Stimulated activated CD8-positive, alpha-beta memory T cell treated with anti-CD3 and anti-CD28 coated beads, Interleukin-7, amount 100 ng/mL, for 1 hour (primary cell): ENCODE measurements at places on chromosomes 6 and 20.

DNA sequence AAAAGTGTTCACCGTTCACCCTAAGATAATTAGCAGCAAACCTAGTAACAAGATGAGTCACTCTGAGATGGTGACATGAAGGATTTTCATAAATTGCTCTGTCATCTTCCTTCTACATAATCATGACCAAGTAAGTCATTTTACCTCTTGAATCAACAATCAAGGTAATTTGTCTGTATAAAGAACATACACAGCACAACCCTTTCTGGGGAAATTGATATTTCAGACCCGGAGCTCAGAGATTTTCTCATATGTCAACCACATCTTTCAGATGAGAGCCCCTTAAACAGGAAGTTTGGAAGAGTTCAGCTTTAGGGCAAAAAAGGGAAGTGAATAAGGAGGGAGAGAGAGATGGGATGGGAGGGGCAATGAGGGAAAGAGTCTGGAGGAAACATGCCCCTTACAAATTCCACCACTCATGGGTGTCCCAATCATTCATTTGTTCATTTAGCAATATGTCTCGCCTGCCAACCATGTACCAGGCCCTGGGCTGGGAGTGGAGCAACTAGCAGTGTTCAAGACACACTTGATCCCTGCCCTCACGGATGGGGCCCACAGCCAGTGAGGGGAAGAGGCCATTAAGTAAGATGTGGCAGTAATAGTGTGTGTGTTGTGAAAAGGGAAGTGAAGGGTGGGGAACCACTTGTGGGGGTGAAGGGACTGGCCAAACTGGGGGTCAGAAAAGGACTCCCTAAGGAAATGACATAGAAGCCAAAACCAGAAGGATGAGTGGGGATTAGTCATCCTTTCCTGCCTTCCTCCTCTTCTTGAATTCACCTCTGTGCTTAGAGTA, 190.9 kb downstream of the MAFB start:
- DNase-seq = no peak

- no peak for DNase-seq
These were observed 10.6 kb downstream of the IL22RA2 start for GRCh38 chr6:137162692-137163306.

- DNase-seq = no peak
These were observed 76.1 kb downstream of the HCRTR2 start for GRCh38 chr6:55250400-55250799.

DNA sequence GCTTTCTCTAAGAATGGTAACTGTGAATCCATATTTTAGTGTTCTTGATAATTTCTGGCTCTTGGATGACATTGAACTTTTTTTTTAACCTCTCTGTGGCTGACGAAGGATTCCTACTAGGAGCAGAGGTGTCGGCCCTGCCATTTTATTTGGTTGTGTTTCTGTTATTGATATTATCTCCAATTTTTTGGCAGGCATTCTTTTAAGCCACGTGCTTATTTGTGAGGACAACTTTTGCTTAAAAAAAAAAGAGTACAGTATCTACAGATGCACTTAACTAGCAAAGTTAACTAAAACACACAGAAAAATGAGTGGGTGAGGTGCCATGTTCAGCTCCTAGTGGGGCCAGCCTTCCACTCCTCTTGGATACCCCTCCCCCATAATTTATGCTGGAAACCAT, 1.1 kb downstream of the FANCE start:
- DNase-seq = no peak

DNA sequence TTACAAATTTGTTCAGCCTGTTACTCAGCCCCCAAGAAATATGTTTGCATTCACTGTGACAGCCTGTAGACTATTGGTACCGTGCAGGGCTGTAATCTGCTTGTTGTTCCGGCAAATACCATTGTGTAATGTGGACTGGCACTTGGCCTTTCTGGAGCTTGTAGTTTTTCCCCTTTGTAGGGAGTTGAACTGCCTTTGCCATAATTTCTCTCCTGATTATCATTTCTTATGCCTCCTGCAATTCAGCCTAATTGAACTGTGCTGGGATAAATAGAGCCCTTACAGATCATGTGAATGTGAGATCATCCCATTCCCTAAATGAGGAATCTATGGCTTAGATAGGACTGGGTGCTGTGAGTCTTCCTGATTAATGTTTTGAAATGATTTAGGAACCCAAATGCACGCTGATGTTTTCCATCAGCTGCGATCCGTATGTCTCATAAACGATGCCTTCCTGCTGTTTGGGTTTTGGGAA, 185.1 kb downstream of the JARID2 start:
- DNase-seq = no peak

DNA sequence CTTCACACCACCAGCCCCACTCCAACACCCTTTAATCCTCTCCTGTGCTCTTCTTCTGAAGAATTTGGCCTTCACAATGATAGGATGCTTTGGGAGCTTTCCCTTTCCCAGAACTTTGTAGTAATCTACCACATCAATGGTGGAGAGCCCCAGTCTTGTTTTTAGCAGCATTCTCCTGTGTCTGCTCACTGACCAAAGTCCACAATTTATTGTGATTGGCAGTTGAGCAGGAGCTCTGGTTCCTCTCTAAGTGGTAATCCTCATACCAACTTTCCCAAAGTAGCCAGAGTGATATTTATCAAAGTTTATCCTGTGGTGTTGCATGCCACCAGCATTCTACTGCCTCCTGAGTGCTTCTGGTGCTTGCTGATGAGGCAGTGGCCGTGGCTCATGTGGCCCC, 29.0 kb upstream of the OPN5 start:
- no peak for DNase-seq

DNA sequence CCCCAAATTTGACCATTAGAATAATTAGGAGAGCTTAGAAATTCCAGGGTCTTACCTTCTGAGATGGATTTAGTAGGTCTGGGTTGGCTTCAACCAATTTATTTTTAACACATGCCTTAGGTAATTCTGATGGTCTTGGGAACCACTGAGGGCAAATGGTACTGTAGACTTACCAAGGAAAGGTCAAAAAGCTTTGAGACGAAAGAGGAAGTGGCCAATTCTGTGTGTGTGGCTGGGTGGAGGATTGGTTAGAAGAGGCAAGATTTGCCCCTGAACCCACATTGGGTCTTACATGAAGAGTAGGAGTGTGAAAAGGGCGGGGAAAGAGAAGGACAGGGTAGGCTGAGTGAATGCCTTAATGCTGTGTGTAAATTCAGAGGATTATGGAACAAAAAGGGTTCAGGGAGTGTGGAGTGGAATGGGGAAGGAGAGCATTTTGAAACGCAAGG, 2.7 kb downstream of the ITCH start:
- DNase-seq = no peak

DNA sequence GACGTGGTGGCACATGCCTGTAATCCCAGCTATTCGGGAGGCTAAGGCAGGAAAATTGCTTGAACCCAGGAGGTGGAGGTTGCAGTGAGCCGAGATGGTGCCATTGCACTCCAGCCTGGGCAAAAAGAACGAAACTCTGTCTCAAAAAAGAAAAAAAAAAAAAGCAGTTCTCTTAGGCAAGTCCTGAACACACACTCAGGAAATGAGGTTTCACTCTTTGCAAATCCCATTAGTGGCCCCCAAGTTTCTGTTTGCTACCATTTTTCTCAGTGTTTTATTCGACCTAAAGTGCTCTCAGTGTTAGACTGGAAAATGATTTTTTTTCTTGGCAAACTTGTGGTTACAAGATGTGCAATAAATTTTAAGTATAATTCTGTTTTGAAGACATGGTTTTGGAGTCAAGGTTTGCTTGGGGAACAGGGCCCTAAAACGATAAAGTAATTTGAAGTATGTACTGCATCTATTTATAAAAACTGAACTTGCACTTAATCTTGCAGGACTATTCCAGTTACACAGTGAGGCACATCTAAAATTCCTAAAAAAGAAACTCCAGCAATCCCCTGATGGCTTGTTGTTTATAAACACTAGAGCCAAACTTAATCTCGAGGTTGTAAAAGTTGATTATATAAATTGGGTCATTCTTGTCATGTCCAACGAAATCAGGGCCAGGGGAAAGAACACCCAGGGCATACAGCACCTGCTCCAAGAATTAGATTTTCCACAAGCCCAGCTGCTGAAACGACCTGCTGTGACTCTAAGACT, 42.6 kb downstream of the MAP1LC3A start:
- DNase-seq = no peak

GRCh38 chr6:33771146-33772081, 17.5 kb downstream of the LEMD2 start:
- DNase-seq = peak; percentile 23

DNA sequence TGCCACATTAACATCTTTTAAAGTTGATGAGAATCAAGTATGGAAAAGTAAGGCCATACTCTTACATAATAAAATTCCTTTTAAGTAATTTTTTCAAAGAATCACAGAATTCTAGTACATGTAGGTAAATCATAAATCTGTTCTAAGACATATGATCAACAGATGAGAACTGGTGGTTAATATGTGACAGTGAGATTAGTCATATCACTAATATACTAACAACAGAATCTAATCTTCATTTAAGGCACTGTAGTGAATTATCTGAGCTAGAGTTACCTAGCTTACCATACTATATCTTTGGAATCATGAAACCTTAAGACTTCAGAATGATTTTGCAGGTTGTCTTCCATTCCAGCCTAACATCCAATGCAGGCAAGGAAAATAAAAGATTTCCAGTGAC, 11.6 kb downstream of the PLN start:
- DNase-seq = no peak

DNA sequence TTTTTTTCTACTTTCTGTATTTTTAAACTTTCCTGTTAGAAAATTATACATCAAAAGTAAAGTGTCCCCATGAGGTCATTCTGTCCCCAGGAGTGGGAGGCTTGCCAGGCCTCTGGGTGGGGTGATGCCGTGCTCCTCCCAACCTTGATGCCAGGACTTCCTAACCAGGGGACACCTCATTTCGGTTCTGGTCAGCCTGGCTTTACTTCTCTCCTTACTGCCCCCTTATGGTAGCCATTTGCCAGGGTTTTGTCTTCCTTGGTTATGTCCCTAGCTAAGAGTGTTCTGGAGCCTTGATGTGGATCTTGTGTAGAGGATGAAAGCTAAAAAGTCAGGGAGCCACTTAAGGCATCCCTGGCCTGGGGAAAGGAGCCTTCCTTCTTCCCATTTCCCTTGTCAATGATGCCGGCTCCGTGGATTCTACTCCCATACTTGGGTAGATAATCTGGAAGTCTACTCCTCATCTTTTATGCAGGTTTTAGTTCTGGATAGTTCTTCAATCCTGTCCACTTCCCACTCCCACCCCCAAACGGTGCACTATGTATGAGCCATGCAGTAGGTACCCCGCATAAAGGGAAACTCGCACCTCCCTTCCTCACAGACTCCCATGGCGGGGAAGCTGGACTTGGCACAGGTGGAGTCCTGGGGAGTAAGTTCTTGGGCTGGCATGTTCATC, 164.1 kb upstream of the SALL4 start:
- no peak for DNase-seq

DNA sequence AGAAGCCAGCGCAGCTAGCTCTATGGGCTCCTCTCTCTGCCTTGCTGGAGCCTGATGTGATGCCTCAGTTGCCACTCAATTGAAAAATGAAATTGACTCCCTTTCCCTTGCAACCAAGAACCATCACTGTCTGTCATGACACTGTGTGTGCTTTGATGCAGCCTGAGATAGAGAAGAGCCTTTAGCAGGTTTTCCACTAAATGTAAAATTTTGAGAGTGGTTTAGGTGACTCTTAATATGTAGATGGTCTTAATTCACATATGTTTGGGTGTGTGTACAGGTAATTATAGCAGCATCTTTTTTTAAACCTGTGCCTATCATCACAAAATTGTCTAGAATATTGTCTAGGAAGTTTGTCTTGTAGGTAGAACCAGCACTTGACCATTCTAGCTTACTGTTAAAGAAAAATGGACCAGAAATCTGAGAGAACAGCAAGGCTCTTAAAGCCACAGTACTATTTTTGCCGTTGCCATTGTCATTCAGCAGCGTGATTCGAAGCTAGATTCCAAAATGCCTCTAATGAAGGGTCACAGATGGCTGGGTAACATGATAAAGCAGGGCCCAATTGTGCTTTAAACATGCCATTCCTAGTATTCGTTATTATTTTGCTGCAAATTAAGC, 1.3 kb downstream of the ARFGEF3 start:
- no peak for DNase-seq

GRCh38 chr6:93784794-93785693, 365.7 kb upstream of the EPHA7 start:
- no peak for DNase-seq

GRCh38 chr6:7050004-7050403, 57.8 kb upstream of the RREB1 start:
- DNase-seq = no peak

DNA sequence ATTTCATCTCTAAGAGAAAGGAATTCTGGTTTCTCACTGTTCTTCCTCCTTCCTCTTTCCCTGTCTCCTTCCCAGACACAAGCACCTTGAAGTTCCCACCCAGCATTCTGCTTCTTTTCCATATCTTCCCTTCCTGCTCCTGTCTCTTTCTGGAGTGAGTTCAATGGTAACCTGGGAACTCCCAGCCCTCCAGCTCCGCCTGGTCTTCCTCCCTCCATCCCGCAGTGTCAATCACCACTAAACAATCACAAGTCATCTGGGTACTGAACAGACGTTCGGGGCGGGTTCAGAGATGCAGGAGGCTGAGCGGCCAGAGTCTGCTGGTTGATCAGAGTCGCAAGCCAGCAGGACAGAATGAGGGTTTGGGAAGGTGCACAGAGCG, 7.7 kb downstream of the TTBK1 start:
- DNase-seq = no peak

GRCh38 chr6:71510057-71510713, 221.6 kb downstream of the OGFRL1 start:
- no peak for DNase-seq

DNA sequence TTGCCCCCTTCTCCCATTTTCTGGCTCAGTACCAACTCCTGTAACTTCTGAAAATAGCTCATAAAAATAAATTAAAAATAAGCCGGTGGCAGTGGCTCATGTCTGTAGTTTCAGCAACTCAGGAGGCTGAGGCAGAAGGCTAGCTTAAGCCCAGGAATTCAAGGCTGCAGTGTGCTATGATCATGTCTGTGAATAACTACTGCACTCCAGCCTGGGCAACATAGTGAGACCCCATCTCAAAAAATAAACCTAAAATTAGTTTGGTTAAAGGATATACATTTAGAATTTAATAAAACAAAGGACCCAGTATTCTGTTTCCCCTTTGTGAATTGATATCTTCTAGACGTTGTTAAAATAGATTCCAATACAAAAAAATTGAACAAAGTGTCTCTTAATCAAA, 10.5 kb downstream of the PRDM13 start:
- no peak for DNase-seq

GRCh38 chr6:92174398-92175073, 1244.8 kb downstream of the EPHA7 start:
- DNase-seq = no peak
